RWPE1 (cell line): ENCODE measurements at places on chromosomes 4 and X.
A peak's percentile ranks its signal among the peaks of the same experiment; 100 is the strongest.

DNA sequence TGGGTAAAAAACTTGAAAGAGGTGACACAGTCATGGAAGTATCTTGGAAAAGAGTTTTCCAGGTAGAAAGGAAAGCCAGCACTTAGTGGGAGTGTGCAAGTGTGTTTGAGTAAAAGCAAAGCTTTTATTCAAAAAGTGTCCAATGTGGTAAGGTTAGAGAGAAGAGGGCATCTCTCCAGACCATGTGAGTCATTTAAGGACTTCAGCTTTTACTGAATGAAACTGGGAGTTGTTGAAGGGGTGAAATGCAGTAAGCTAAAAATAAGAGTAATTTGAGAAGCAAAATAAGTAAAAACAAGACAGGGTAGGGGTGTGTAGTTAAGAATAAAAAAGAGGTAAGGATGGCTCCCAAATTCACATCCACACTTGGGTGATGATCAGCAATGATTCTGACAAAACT lies 238.9 kb downstream of the SLC7A11 start:
- DNase-seq = no peak

GRCh38 chr4:22170353-22170752 lies 221.8 kb upstream of the KCNIP4 start:
- peak; percentile 41 for DNase-seq

DNA sequence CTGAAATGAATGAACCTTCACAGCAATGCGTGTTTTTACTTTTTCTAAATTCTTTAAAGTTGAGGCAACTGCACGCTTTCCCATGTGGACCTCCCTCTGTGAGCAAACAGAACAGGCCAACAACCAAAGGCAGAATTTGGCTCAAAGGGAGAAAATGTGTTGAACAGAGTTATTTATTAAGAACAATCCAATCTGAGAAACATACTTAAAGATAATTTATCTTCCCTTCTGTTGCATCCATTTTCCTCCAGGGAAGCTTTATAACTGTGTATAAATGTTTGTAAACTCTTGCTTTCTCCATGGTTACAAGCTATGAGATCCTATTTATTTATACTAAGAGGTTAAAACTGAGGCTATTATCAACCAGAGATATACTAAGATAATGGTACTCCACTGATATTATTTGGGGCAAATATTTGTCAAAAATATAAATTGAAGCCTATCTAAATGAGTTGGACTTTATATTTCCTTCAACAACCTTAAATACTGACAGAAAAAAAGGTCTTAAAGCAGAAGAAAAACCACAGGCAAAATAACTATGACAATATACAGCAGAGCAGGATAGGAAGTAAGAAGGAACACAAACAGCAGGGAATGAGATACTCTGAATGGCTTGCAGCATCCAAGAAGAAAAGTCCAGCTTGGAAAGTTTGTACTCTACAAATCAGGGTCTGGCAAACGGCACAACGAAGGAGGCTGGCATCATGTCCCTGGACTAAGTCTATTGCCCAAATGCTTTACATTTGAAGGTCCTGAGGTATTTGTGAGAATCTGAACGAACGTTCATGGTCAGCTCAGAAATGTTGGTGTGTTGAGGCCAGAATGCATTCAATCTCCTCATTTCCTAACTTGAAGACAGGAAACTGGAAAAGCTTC lies 663.2 kb upstream of the INTU start:
- no peak for DNase-seq

- no peak for DNase-seq
Measured at GRCh38 chr4:133127500-133127899, 21.6 kb upstream of the PCDH10 start.

DNA sequence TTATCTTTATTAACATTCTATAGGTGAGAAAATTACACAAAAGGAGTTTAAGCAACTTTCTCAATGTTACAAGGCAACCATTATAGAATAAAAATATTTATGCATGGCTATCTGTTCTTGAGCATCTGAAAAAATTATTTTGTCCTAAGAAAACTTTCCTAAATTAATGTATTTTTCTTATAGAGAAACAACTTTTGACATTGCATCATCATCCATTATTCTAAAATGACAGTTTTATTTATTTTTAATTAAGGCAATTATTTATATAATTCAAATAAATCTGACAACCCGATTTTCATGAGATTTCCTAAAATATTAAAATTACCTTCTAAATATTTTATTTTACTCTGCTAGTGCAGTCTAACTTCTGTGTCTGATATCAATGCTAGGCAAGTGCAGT lies 4.8 kb downstream of the BTC start:
- DNase-seq = no peak

DNA sequence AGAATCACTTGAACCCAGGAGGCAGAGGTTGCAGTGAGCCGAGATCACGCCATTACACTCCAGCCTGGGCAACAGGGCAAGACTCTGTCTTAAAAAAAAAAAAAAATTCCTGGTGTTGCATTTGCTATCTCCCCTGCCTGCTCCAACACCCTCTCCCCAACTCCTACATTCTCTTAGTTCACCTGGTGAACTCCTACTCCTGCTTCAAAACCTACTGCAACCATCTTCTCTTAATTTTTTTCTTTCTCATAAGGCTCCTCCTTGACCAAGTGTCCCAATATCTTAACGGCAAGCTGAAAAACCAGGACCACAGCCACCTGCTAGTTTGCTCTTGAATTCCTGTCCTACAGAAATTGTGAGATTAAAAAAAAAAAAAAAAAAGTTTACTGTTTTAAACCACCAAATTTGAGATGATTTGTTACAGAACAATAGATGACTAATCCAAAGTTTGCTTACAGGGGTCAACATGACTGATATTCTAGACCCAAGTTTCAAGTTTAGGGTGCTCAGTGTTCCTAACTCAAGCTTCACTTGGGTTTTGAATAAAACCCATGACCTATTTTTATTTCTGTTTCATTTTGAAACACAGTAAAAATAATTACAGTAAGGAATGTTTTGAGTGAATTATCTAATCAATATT lies 13.1 kb upstream of the ANXA5 start:
- DNase-seq = no peak
